Amygdala (tissue), 56 donors: ENCODE measurements at places on chromosomes 11 and 22.

DNA sequence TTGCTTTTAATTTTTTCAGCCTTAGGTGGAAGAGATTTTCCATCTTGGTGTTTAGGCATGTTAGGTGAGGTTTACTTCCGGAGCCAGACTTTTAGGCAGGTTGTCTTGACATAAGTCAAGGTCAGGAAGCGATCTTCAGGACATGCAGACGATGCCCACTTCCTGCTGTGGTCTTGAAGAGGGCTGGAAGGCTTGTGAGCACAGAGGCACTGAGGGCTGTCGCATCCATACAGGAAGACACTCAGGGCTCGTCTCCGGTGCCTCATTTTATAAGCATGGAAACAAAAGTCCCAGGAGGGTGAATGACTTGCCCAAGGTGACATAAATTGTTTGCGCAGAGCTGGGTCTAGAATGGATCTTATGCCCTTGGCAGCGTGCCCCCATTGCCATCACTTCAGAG lies 30.8 kb downstream of the MARK2 start:
- DNase-seq: no peak

DNA sequence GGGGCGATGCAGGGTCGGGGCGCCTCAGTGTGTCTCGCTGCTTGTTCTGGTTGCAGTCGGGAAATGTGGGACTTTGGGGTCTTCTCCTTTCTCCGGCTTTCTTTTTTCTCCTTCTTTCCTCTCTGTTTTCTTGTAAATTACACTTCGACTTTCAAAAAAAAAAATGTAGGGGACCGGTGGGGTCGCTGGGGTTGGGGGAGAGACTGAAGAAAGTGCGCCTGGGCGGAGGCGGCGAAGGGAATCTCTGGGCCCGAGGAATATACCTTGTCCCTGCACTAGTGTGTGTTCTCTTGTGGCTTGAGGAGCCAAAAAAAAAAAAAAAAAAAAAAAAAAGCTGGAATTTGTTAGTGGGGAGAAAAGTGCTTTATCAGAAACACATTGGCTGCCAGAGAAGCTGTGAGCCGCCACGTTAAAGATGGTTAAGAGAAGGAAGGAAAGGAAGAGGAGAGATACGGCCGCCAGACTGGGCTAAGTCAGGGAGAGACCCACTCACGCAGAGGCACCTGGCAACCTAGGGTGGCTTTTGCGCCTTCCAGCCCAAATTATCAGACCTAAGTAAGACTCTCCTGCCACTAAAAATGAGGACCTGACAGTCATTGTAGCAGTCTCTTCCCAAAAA lies 8.4 kb upstream of the FLI1 start:
- no peak for DNase-seq

DNA sequence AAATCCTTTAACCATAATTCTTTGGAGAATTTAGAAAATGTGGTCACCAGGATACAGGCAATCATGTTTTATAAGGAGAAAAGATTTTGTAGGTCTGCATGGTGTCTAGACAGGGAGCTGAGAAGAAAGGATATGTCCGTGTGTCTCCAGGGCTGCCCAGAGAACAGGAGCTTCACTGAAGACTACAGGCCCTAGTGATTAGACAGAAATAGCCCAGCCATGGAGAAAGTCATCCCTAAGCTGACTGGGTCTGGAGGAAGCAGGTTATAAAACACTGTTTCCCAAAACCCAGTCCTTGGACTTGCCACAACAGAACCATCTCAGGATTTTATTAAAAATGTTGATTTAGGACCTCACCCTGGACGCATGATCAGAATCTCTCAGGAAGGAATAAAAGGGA lies 84.4 kb downstream of the GALNT18 start:
- no peak for DNase-seq

DNA sequence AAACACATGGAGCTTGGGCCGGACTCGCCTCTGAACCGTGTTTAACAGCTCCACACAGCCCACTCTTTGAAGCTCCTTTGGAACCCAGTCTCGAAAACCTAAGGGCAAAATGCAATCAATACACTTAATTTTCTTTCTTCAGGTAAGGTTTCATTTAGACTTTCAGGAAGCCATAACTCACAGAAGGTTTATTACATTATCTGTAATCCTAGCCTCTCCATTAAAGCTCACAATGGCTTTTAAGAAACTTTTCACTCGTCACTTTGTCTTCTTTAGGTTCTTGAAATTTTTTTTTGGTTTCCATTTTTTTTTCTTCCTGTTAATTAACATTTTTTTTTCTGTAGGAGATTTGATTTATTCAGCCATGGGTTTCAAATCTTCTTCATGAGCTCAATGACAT lies 91.3 kb downstream of the ARL14EP start:
- no peak for DNase-seq

GRCh38 chr11:105241136-105241535 lies 101.6 kb upstream of the CARD18 start:
- no peak for DNase-seq
